ENCODE measurements at places on chromosomes 2 and 18.

DNA sequence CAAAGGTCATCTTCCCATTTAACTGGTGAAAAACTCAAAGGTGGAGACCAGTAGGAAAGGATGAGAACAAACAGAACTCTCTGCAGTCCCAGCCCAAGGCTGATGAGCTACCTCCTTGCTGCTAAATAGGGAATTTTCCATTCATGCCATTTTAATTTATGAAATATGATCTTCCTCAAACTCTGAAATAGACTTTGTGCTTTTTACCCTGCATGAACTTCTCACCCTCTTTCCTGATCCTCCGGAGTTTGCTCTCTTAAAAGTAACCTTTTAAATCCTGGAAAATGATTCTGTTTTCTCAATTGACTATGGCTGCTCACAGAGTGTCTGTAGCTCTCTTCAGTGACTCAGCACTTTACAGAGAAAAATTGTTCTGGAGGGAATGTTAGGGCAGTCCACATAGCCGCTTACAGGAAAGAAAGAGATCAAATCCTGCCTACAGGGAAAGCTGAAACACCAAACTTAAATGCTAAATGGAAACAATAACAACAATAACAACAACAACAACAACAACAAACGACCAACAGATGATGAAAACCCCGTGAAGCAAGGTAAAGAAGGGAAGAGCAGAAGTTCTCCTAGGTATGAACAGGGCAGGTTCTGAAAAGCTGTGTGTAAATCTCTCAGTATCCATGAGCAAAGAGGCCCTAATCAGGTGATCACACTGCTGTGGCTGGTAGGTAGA is 79.8 kb upstream of the SESTD1 start:
- DNase-seq, result no peak

- no peak for DNase-seq
Observed at GRCh38 chr18:29188760-29189159, 1011.8 kb upstream of the CDH2 start.

GRCh38 chr2:200259577-200259957 is 46.9 kb upstream of the SPATS2L start:
- DNase-seq, result no peak

GRCh38 chr2:217972490-217972889 is 30.3 kb downstream of the TNS1 start:
- DNase-seq, result no peak

DNA sequence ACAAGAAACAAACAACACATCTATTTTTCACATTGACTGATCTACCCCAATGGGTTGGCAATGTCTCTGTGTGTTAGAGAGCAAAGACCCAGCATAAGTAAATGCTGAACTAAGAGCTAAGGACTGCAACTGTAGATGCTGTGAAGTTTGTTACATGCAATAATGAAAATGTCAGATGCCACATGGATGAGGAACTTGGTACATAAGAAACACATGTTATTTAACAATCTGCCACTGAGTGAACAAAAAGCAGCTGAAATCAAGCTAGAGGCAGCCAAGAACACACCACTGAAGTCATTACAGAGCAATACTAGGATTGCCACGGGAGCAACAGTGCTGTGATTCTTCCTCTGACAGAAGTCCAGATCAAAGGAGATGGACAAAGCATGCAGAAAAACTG is 389.4 kb downstream of the CDH2 start:
- no peak for DNase-seq

- DNase-seq, result no peak
Observed at GRCh38 chr18:48627216-48627615, 88.4 kb downstream of the CTIF start.

DNA sequence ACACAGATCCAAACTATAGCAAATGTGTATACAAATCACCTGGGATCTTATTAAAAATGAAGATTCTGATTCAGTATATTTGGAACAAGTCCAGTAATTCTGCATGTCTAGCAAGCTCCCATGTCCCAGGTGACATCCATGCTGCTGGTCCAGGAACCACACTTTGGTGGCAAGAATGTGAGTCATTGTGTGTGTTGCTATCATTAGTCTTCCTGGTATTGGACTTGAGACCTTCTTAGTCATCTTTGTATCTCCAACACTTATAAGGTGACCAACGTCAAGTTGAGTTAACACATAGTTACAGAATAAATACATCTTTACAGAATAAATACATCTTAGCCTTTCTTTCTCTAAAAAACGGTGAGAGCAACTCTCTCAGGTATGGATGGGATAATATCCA is 107.9 kb upstream of the NDUFV2 start:
- no peak for DNase-seq

- no peak for DNase-seq
Observed at GRCh38 chr2:217086038-217086522, 226.2 kb upstream of the TNP1 start.

GRCh38 chr2:54058449-54058848 is 57.0 kb upstream of the ACYP2 start:
- no peak for DNase-seq

DNA sequence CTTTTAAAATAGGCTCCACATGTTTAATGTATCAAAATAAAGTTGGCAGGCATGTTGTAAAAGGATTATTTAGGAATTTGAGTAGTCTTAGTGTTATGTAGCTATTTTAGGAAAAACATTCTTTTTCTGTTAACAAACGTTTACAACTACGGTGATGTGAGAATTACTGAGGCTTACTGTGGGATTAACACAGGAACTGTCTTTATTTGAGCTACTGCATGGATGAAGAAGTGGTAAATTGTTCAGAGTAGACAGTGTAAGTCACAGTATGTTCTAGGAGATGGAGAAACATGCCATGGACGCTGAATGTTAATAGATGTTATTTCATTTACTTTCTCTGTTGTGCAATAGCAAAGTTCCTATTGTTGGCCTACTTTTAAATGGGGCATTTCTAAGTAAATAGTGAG is 1.6 kb downstream of the PPM1B start:
- no peak for DNase-seq

All from coronary artery (tissue), 2 donors.